ENCODE measurements at places on chromosomes 13 and 19.

DNA sequence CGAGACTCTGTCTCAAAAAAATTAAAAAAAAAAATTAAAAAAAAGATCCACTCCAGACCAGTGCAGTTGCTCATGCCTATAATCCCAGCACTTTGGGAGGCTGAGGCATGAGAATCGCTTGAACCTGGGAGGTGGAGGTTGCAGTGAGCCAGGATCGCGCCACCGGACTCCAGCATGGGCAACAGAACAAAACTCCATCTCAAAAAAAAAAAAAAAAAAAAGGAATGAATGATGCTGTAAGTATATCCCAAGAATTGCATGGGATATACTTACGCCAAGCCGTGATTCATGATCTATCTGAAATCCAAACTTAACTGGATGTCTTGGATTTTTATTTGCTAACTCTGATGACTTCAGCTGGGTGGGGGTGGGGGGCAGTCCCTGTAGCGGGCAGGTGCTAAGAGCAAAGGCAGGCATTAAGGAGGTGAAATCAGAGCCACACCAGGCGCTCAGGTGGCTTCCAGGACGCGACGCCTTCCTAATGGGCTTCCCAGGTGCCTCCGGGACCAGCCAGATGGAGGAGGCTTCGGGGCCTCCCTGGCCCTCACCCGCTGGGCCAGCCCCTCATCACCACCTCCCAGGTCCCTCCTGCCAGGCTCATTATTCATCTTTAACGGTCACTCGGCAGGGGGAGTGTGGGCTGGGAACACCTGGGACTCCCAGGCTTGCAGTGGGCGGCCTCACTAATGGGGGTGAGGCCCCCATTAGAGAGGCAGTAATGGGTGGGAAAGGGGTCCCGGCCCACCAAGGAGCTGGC is 11.4 kb upstream of the FUT5 start:
- no peak for DNase-seq

DNA sequence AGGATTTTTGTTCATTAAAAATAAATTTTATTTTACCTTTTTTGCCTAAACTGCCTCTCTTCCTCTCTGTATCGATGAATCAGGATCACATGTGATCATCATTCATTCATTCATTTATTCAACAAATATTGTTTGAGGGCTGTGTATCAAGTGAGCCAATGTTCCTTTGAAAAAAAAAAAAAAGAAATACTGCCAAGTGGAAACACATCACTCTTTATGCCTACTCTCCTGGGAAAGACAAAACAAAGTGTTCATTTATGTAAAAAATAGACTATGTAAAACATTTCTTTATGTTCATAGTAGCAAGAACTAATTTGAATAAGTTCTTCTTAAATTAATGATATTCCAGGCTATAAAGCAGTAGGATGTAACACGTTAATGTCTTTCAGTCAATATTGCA is 233.1 kb downstream of the POSTN start:
- no peak for DNase-seq

- DNase-seq, result peak; percentile 36
Observed at GRCh38 chr19:991174-991931, 7.2 kb downstream of the WDR18 start.

DNA sequence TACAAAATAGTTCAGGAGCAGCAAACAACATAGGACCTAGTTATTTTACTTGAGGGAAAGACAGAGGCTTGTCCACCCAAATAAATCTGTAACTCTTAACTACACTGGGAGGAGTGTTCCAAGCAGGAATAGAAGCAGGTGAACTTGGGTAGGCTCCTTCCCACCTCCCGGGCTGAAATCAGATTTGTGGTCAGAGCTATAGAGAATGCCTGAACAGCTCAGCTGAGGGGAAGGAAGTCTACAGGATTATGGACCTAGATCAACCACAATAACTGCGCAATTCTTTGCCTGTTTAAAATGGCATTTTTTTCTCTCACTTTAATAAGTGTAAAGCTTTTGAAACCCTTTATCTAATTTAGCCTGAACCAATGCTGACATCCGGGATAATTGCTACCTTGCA is 73.5 kb upstream of the IRS2 start:
- no peak for DNase-seq

DNA sequence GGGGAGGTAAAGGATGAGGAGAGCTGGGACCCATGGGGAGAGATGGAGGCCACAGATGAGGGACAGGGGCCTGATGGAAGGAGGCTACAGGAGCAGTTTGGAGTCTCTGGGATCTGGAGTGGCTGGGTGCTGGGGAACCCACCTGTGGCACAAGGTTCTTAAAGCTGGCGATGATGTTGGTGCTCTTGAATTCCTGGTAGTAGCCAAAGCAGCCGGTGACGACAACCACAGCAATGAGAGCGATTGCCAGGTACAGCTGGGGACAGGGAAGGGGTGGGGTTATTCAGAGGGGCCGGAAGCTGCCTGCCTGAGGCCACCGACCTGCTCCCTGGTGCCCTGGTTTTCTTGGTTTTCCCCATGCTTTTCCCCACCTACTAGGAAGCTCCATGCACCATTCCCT is 2.8 kb downstream of the ATP4A start:
- DNase-seq, result no peak

- no peak for DNase-seq
Observed at GRCh38 chr13:83414393-83414792, 467.9 kb downstream of the SLITRK1 start.

Measured in inflammatory macrophage (primary cell).